ENCODE measurements at places on chromosomes 11 and 22. TPM values are rescaled to one million over a fixed set of nuclear protein-coding genes. Genes with fewer than 3 reads are reported as not detected.

SLC22A8 gene
- total RNA-seq = not detected

NECTIN1 gene
- total RNA-seq = 11.2 TPM

- no peak for DNase-seq
Observed at GRCh38 chr22:44025171-44026065, 1.3 kb downstream of the PARVB start.

DNA sequence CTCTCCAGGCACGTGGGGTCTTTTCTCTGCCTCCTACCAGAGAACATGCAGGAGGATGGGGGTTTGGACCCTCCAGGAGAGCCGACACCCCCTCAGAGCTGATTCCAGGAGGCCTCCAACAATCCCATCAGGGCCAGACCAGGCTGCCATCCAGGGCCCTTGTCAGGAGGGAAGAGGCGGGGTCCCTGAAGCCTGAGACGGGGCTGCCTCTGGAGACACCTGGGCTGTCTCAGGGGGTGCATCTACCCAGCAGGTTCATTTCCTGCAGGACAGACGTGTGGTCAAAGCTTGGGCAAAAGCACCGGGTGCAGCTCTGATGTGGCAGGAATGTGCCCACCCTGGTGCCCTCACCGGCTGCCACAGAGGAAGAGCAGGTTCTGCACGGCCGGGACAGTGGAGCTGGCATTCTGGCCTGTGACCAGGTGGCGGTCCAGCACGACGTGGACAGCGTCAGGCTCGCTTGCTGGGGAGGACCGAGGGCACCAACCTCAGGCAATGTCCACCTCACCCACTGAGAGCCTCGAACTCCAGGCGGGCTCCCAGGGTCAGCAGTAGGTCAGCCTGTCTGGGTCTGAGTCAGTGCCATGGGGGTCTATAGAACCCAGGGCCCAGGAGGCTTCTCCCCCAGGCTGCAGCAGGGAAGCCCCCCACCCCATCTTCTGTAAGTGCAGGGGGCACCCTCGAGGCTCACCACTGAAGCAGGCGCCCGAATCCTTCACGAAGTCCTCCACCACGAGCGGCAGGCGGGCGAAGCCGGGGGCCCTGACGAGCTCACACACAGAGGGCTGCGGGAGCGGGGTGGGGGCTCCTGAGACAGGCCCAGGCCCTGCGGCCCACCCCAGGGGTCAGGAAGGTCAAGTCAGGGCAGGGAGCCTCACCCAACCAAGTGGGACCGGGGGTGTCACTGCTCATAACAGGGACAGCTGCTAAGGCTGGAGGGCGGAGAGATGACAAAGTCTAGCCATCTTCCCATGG lies 6.4 kb downstream of the GATD1 start:
- no peak for DNase-seq

GRCh38 chr11:103877221-103877620 lies 159.2 kb upstream of the DDI1 start:
- DNase-seq = no peak

DNA sequence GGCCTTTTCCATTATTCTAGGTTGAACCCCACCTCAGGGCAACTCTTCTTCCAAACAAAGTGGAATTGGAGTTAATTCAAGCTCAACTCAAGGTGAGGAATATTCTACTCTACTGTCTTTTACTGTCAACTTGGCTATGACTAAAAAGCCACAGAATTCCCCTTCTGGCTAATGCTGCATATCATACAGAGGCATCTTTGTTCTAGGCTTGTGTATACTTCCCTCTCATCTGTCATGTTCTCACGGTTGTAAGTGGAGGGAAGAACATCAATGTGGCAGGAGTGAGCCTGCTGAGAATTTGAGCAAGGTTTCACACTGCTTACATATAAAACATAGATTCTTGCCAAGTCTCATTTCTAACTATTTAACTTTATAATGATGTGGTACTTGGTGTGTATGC lies 921.4 kb upstream of the CNTN5 start:
- DNase-seq = no peak

- DNase-seq = no peak
Observed at GRCh38 chr11:85965202-85965601, 103.7 kb downstream of the PICALM start.

- no peak for DNase-seq
Observed at GRCh38 chr22:31613286-31613903, 48.6 kb downstream of the PISD start.

DNA sequence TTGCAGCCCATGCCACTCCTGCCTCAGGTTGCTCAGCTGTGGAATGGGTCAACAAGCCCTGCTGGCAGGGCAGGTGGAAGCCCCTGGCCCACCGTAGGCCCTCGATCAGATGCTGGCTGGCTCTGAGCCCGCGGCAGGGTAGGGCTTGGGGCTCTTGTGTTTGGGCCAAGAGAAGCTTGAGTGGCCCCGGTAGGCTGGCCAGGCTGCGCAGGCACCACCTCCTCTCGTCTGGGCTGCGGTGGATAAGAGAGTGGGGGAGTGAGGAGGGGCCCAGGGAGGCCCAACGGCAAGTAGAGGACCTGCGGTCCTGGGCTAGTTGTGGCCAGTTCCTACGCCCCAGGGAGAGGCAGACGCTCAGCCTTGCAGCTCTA lies 115.2 kb downstream of the CEP164 start:
- DNase-seq = no peak

GRCh38 chr22:38114484-38115398 lies 4.3 kb upstream of the BAIAP2L2 start:
- peak; percentile 94 for DNase-seq

DNA sequence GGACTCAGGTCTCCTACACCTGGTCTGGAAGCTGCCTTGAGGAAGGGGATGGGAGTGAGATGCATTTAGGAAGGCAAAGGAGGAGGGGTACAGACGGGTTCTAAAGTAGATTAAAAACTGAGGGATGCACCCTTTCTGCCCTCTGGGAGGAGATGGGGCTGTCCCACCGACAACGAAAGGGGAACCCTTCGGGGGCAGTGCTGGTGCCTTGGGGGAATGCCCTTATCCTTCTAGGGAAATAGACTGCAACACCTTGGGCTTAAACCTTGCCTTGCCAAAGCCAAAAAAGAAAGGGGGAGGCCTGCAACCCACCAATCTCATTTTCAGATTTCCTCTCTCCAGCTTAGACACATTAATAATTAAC lies 89.8 kb downstream of the PLEKHA7 start:
- DNase-seq = no peak
